ENCODE measurements at places on chromosomes 1 and 21. TPM values are rescaled to one million over a fixed set of nuclear protein-coding genes. Genes with fewer than 3 reads are reported as not detected.
A peak's percentile ranks its signal among the peaks of the same experiment; 100 is the strongest.

DNA sequence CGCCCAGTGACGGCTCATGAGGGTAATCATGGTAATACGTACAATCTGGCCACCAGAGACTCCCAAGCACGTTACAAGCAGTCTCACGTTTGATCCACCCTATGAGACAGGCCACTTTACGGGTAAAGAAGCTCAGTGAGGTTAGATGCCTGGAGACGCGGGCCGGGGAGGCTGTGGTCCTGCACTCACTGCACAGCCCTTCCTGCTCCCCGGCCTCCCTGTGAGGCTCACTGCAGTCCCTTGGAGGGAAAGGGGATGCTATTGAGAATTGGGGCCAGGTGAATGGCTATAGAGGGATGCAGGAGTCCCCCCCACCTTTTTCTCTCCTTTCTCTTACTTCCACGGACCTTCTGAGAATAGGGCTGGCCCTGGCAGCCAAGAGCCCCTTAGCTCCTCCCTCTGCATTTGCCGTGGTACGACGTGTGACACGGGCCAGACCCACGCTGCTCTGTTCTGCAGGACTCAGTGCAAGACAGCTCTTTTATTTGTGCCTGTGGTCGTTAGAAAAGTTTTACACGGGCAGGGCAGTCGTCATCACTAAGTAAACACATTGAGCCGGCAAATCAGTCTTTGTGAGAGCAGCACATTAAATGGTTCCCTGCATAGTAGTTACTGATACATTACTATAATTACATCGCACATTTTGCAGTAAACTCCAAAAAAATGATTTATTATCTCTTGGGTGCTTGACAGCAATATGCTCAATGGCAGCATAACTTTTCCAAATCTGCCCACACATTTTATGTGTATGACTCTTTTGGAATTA is 18.8 kb downstream of the KIF26B start:
- DNase-seq, result no peak

DNA sequence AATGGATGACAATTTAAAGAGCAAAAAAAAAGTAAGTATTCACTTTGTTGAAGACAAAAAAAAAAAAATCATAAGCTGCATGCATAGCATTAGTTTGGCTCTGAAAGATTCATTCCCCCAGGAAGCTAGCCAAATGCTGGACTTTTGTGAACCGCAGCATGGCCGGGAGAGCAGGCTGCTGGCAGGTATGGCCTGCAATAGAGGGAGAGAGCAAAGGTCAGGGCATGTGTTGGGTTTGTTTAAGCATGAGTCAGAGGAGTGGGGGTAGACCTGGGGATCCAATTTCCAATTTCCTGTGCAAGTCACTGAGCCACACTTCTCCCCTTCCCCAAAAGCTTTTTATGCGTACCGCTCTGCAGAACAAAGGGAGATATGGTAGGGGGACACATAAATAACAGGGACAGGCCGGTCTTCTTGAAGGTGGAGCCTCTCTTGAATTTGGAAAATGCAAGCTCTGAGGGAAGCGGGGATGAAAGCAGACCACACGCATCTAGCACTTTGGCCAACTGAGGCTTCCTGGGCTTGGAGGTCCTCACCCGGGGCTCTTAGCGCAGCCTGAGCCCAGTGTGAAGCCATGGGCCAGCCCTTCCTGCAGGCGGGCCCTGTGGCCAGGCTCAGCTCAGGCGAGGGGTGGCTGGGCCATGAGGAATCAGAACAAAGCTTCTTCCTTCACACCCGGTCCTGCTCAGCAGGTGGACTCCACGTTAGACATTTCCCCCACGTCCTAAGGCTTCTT is 171.1 kb downstream of the TOMM20 start:
- peak; percentile 46 for DNase-seq

DNA sequence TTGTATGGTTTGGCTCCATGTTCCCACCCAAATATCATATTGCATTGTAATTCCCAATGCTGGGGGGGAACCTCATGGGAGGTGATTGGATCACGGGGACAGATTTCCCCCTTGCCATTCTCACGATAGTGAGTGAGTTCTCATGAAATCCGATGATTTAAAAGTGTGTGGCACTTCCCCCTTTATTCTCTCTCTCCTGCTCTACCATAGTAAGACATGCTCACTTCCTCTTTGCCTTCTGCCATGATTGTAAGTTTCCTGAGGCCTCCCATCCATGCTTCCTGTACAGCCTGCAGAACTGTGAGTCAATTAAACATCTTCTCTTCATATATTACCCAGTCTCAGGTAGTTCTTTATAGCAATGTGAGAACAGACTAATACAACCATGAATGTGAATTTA is 211.6 kb upstream of the NR5A2 start:
- DNase-seq, result no peak

GRCh38 chr1:96634883-96635282 is 86.7 kb upstream of the PTBP2 start:
- no peak for DNase-seq

GRCh38 chr1:14511796-14512585 is 86.5 kb upstream of the KAZN start:
- DNase-seq, result no peak

Gene DYNLT4
- total RNA-seq, result 0.14 TPM

GRCh38 chr1:43368646-43369020 is 822 bp upstream of the ELOVL1 start:
- no peak for DNase-seq

DNA sequence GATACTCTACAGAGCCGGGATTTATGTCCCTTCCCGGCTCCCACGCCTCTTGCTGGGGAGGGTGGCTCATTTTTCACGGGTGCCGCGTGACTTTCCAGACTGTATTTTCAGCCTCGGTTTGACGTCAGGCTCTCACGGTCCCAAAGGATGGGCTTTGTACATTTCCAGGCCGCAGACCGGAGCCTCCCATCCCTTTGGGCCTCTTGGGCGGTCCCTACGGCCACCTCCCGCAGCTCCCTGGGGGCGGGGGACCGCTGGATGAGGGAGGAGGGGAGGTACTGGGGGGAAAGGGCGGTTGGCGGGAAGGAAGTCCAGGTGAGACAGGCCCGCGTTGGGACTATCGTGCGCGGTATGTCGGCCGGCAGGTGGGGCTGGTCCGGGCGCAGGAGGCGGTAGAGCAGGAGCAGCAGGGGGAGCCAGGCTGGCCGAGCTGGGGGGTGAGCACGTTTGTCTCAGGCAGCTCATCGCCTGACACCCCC is 17.9 kb downstream of the UBL4B start:
- DNase-seq, result no peak

DNA sequence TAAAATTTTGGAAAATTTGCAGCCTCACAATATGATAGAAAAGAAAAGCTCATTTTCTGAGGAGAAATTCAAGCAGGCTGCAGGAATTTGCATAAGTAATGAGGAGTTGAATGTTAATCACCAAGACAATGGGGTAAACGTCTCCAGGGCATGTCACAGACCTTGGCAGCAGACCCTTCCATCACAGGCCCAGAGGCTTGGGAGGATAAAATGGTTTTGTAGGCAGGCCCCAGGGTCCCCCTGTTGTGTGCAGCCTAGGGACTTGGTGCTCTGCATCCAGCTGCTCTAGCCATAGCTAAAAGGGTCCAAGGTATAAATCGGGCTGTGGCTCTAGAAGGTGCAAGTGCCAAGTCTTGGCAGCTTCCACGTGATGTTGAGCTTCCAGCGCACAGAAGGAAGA is 112.2 kb upstream of the FMN2 start:
- DNase-seq, result no peak

Gene LDLRAD1
- total RNA-seq, result not detected
